Muscle of arm (tissue), 14 donors: ENCODE measurements at places on chromosomes 7 and 10. TPM values are rescaled to one million over a fixed set of nuclear protein-coding genes. Genes with fewer than 3 reads are reported as not detected.

The NME8 gene
- 0.30 TPM for polyA plus RNA-seq

The SPDYE16 gene
- 1.9 TPM for polyA plus RNA-seq

The SFRP5 gene
- polyA plus RNA-seq = 0.97 TPM

The GIMAP5 gene
- 5.4 TPM for polyA plus RNA-seq

The FAM25C gene
- not detected for polyA plus RNA-seq

The EN2 gene
- polyA plus RNA-seq = 0.63 TPM

The EPDR1 gene
- polyA plus RNA-seq = 113 TPM

The MYOZ1 gene
- not detected for polyA plus RNA-seq

The PARD3 gene
- 41.4 TPM for polyA plus RNA-seq
